ENCODE measurements at places on chromosomes 12 and 14.

DNA sequence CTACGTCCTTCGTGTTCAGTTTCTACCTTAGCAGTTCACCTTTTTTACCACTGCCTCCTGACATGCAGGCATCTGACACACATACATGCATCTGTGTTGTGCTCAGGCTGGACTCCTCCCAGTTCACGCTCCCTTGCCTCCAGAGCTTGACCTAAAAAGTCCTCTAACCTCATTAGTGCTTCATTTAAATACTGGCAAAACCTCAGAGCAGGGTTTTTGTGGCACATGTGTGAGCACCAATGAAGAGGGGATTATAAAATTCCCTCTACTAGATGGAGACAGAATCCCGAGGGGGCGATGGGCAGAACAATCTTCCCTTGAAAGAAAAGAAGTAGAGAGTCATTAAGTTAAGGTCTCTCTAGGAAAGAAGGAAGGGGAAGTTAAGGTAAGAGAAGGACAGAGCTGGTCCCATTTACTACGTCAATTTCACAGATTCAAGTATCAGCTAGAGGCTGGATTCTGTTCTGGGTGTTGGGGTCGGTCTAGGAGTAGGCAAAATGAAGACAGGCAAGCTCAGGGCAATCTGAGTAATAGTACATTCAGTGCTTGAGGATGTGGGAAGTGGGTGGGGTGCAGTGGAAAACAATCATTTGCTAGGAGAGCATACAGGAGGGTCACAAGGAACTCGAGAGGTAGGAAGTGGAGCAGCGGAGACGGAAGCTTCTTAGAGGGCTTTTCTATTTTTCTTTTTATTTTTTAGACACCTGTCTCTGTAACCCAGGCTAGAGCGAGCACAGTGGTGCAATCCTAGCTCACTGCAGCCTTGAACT, 7.5 kb downstream of the HAL start:
- no peak for DNase-seq

DNA sequence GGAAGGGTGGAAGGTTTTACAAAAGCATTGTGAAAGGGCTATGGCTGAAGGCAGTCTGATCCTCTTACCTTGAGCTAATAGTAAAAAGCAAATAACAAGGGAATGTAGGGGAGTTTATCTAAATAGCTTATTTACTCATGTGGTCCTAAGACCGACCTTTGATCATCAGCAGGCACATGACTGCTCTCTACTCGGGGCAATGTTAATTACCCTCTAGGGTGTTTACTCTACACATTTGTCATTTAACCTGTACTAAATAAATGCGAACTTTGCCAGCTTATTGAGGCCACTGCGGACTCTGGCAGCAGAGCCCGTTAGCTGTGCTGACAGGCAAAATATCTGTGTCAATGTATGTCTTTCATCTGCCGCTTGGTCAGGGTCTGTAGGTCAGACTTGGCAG, 768.3 kb upstream of the ATXN7L3B start:
- no peak for DNase-seq

DNA sequence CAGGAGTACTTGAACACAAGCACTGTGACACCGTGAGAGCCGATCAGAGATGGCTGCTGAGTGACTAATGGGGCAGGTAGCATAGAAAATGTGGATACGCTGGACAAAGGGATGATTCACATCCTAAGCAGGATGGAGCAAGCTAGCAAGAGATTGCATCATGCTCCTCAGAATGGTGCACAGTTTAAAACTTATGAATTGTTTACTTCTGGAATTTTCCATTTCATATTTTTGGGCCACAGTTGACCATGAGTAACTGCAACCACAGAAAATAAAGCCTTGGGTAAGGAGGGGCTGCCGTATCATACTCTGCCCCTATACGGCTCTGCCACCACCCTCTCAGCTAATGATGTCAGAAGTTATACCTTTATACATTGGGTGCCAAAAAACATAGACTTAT, 23.3 kb upstream of the MARK3 start:
- no peak for DNase-seq

DNA sequence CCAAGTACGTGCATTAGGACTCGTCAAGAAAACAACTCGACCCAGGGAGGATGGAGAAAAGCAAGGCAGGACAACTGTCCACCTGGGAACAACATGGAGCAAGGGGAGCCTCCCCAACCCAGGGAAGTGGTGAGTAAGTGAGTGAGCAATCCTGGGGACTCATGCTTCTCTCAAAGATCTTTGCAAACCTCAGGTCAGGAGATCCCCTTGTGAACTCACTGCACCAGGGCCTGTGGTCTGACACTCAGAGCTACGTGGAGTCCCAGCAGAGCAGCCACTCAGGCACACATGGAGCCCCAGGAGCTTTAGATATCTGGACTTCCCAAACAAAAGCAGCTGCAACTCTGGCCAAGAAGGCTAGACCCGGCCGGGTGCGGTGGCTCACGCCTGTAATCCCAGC, 12.2 kb upstream of the OR5AU1 start:
- DNase-seq: no peak

- no peak for DNase-seq
Measured at GRCh38 chr12:114812858-114813761, 129.1 kb upstream of the TBX3 start.

- no peak for DNase-seq
Measured at GRCh38 chr14:22561661-22562579, 27.1 kb downstream of the DAD1 start.

DNA sequence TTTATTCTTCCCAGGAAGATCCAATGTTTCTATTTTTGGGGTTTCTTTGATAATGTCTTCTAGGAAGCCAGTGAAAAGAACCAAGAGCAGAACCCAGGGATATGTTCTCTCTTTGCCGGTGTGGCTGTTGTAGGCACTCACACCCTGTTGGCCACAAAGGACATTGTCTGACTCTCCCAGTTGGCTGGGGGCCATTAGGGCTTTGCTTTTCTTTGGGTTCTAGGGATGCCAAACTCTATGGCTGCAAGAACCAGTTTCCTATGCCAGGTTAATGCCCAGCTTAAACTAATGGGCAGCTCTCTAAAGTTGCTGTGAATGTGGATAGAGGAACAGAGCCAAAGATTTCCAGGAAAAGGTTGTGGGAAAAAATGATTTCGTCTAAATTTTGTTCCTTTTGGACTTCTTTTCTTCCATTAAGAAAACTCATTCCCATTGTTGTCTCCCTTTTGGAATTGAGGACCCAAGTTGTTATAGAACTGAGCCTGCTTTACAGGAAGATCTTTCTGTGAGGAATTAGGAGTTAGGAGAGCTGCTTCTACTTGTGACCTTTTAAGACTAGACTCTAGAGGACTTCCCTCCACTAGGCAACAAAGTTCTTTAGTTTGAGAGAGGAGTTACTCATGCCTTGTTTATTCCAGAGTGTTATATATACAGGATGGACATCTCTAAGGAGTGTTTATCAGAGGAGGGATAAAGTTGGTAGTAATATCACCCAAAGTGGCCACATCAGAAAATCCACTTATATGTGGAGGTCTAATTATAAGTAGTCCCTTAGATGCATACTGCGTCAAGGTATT, 13.1 kb downstream of the COPZ1 start:
- DNase-seq: no peak

GRCh38 chr12:41979574-41979973, 165.1 kb downstream of the GXYLT1 start:
- DNase-seq: no peak

- no peak for DNase-seq
Measured at GRCh38 chr12:50221228-50222008, 54.2 kb upstream of the CERS5 start.

GRCh38 chr12:132124766-132125425, 19.2 kb downstream of the DDX51 start:
- DNase-seq: no peak

DNA sequence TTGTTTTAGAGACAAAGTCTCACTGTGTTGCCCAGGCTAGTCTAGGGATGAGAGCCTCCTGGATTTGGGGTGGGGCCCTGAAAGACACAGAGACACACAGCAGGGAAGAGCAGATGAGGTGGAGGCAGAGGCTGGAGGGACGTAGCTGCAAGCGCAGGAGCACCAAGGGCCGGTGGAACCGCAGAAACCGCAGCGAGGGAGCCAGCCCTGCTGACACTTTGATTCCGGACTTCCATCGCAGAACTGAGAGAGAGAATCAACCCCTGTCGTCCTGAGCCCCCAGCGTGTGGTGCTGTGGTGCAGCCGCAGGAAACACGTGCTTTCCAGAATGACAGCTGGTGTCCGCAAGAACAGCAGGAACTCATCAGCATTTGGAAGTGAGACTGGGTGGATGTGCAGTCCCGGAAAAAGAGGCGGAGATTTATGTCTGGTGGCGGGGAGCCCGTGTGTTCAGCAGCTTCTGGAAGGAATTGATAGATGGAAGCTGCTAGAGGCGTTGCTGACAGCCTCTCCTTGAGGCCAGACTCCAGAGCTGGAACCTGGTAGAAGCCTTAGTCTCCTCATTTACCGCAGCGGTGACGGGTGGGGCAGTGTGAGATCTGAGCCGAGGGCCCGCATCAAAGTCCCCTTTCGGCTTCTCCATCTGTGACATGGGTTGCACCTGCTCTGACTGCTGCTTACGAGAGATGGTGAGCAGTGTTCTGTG, 21.9 kb upstream of the KLC1 start:
- DNase-seq: peak; percentile 85

DNA sequence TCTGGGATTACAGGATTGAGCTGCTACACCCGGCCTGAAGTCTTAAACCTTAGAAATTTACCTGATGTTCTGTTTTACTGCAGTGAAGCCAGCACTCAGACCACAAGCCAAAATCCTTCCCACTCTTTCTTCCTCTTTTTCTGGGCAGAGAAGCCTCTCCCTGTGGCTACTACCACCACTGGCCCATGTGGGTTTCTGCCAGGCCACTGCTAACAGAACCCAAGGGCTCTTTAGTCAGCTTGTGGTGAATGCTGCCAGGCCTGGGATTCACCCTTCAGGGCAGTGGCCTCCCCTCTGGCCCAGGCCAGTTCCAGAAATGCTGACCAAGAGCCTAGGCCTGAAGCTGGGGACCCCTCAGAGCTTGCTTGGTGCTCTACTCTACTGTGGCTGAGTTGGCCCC, 35.3 kb downstream of the GAS2L3 start:
- DNase-seq: no peak

- peak; percentile 12 for DNase-seq
Measured at GRCh38 chr12:80692114-80692513, 15.3 kb upstream of the MYF6 start.

DNA sequence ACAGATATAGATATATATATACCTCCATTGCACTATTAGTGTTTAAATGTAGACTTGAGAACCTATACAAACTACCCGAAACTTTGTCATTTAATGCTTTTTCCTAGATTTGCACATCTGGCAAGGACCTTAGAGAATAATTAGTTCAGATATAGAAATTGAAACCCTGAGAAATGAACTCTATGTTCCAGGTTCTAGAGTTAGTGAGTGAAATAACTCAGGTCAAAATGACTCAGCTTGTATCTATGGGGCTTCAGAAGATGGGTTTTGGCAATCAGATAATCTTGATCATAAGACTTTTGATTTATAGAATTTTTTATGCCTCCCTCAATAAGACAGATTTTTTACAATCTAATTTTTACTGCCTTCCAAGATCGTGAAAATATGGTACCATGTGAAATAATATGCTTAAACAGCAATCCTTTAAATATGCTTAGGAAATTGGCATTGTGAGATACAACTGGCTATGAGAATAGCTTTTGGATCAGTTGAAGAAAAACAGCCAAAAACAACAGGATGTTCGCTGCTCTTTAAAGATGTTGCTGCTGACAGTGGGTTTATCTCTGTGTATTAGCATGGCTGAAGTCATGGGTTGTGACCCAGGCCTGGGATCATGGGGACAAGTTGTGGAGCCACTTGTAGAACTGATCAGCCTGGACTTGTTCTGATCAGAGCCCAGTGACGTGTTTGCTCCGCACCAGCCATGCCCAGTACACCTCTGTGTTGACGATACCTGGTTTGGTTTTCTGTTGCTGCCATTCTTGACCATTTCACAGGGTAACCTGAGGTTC, 63.6 kb downstream of the TTLL5 start:
- DNase-seq: peak; percentile 49

DNA sequence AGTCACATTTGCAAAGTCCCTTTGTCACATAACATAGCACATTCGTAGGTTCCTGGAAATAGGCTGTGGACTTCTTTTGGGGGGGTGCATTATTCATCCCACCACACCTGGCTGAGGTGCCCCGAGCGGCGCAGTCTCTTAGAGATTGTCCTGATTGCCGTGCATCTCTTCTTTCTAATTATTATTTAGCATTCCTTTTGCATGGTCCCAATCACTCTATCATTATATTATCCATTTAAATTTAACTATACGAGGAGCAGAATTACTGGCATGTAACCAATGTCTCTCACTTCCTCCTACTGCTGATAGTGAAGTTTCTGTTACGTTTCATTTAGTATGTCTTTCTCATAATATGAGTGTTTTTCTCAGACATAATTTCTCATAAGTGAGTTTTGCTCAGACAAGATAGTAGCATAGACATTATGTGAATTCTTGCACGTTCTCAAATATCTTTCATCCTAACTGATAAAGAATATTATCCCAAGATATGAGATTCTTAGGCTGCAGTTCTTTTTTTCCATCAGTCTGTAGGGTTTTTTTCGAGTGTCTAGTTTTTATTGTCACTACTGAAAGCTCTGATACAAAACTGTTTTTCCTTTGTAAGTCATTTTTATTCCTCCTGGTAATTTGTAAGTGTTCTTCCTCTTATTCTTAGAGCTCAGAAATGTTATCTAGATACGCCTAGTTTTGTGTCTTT, 444.3 kb downstream of the NELL2 start:
- no peak for DNase-seq

- DNase-seq: no peak
Measured at GRCh38 chr12:129635021-129635685, 268.7 kb downstream of the TMEM132D start.

DNA sequence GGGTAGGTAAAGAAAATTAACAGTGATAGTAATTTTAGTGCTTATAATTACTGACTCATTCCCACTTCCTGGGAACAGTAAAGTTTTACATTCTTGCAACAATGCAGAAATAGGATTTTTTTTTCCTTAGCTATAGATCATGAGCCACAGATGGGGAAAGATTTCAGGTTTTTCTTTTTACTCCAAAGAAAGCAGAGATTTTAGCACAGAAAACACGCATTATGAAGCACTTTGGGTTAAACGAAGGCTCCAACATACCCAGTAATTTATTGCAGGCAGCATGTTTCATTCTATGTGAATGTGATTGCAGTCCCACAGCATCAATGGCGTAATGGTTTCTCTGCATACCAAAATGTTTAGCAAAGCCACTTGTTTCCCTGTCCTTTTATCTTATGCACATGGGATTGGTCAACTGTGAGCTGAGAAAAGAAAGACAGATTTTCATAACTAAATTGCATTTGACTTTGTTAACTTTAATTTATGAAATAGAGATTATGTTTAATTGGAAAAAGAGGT, 124.6 kb upstream of the E2F7 start:
- no peak for DNase-seq

GRCh38 chr14:31880935-31881334, 196.2 kb upstream of the ARHGAP5 start:
- DNase-seq: no peak

All from psoas muscle (tissue), 8 donors.